Vagina (tissue), 2 donors: ENCODE measurements at places on chromosomes 16 and 17.

- DNase-seq, result no peak
Observed at GRCh38 chr16:25636662-25637061, 55.1 kb upstream of the HS3ST4 start.

- DNase-seq, result no peak
Observed at GRCh38 chr16:67897231-67897630, 4.2 kb downstream of the PSKH1 start.

DNA sequence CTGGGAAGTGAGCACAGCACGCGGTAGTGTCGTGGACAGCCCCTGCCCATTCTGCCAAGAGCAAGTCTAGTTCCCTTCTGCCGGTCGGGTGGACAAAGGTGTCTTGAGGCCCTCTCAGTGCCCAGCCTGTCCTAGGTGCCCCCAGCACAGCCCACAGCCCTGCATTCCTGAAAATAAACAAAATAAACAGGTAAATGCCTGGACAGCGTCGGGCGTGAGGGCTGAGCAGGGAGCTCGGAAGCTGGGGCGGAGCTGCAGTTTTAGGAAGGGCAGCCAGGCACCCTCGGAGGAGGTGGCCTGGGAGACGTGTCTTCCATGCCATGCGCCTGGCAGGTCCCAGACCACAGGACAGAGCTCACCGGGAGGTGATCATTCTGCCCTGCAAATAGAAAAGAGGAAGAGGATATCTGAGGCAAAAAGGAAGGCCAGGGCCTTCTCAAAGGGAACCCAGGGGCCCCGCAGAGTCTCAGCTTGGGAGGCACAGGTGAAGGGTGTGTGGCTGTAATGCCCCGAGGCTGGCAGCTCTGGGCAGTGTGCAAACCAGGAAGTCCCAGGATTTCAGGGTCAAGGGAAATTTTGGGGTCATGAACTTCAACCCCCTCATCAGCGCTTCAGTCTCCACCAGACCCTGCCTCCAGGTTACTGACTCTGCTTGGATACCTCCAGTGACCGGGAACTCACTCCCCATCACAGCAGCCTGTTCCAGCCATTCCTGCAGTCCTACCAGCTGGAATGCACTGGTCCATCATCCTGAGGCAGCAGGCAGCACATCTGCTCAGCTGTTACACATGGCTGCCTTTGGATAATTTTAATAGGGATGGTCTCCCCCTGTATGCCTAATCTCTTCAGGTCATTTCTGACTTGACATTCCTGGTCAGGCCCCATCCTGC lies 1.7 kb downstream of the ZNF469 start:
- no peak for DNase-seq

GRCh38 chr16:10338426-10338825 lies 47.4 kb upstream of the ATF7IP2 start:
- DNase-seq, result no peak

DNA sequence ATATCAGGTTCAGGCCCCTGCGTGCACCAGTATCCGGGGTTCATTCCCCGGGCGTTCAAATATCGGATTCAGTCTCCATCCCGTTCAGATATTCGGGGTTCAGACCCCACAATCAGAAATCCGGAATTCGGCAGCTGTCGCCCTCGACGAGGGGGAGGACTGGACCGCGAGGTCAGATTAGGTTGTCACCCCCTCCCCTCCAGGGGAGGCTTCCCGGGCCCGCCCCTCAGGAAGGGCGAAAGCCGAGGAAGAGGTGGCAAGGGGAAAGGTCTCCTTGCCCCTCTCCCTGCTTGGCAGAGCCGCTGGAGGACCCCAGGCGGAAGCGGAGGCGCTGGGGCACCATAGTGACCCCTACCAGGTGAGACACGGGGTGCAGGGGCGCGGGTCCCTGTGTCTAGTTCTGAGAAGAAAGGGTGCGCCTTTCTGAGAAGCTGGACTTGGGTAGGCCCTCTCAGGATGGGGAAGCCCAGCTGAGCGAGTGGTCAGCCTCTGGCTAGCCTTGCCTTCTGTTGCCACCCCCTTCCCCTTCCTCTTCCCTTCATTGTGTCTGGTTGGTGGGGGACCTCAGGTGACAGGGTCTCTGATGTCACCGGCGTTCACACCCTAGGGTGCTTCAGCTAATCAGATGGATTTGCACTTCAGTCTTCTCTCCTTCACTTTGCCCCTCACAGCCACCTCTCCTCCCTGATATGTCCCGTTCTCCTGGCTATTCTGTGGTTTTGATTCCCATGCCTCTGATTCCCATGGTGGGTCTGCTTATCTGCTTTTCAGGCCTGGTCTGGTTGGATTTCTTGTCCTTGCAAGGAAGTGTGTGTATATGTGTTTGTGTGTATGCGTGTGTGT lies 844 bp downstream of the TAOK2 start:
- DNase-seq, result no peak

- no peak for DNase-seq
Observed at GRCh38 chr16:58499615-58500351, at the start of gene NDRG4. Gene NDRG4 (plus strand): TSS chr16:58500143. CDS start chr16:58500249, 106 bp downstream.

- DNase-seq, result no peak
Observed at GRCh38 chr16:1960665-1961630, 1.6 kb downstream of the NDUFB10 start.
